Nucleus accumbens (tissue), 56 donors: ENCODE measurements at places on chromosomes 6 and 20.

- DNase-seq, result no peak
Measured at GRCh38 chr20:57212534-57213276, 53.7 kb downstream of the BMP7 start.

- no peak for DNase-seq
Measured at GRCh38 chr20:25548613-25549086, 36.7 kb downstream of the NINL start.

GRCh38 chr6:26149240-26149639 lies 62.0 kb downstream of the HFE start:
- DNase-seq, result no peak

DNA sequence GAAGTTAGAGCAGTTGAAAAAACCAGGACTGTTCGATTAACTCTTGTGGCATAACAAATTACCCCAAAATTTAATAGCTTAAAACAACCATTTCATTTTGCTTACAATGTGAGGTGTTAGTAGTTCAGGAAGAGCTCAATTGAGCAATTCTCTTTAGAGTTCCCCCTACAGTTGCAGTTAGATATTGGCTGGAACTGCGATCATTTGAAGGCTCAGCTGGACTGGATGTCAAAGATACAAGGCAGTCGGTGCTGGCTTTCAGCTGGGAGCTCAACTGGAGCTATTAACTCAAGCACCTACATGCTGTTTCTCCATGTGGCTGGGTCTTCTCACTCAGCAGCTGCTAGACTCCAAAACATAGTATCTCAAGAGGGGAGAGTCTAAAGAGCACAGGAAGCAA lies 96.0 kb upstream of the LOC128125822 start:
- DNase-seq, result no peak

GRCh38 chr20:38343311-38344106 lies 2.8 kb upstream of the LBP start:
- DNase-seq, result no peak

- no peak for DNase-seq
Measured at GRCh38 chr6:15062516-15063252, 183.2 kb upstream of the JARID2 start.

DNA sequence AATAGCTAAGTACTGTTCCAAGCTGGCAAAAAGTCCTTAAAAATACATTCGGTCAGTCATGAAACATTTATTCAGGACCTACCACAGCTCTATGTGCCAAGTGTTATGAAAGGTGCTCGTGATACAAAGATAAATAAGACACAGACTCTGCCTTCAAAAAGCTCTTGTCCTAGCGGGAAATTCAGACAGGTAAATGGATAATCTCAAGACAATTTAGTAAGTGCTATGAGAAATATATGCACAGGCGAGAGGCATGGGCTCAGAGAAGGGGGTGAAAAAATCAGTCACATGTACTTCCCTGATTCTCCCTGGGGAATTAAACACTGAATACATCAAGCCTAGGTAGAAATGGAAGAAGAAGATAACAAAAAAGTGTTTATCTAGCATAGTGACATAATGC lies 49.8 kb upstream of the HEY2 start:
- no peak for DNase-seq

GRCh38 chr6:129235167-129236000 lies 352.4 kb downstream of the LAMA2 start:
- DNase-seq, result no peak

GRCh38 chr20:23637282-23638221 lies at the start of gene CST3:
Gene CST3 (minus strand): TSS chr20:23637955. CDS start chr20:23637862, 93 bp downstream.
- DNase-seq, result no peak

- DNase-seq, result no peak
Measured at GRCh38 chr6:150032598-150032997, 7.3 kb upstream of the RAET1L start.

- DNase-seq, result no peak
Measured at GRCh38 chr6:12324748-12325147, 34.6 kb downstream of the EDN1 start.
